ENCODE measurements at places on chromosomes 7 and 10.

DNA sequence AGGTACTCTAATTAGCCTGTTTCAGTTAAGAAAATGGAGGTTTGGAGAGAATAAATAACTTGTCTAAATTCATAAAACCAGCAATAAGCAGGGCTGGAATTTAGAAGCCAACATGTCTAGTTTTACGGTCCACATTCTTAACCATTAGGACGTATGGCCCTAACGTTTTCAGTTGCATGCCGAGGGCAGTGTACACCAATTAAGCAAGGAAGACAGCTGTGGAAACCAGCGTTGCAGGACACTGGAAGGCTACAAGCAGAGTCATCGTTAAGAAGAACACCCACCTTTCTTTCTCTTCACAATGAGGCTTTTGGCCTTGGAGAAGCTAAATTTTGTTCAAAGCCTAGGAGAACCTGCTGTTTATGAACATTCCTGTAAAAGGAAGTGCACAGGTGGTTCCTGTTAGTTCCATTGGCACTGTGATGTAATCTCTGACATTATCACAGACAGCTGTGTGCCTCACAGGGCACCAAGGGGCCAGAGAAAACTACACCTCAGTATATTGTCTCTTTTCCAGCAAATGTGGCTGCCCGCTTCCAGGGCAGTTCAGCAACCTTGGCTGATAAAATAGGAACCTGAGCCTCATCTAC, 21.0 kb downstream of the MPP7 start:
- DNase-seq = no peak

GRCh38 chr10:80324891-80325364, 31.6 kb downstream of the DYDC1 start:
- DNase-seq = peak; percentile 39

DNA sequence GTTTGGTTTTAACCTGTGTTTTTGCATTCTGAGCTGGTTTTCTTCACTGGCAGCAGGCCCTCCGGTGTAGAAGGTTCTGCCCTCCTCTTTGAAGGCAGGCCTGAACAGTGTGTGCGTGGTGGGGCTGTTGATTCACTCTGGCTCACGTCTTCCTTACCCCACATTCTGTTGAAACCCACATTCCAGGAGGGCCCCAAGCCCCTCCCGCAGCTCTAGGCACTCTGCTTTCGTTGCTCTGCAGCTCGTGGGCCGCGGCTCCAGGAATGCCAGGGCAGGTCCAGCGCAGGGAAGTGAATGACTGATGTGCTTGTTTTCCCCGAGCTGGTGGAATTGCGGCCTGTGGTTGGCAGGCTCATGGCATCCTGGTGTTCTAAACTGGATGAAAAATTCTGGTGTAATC, 49.0 kb downstream of the HTRA1 start:
- no peak for DNase-seq

DNA sequence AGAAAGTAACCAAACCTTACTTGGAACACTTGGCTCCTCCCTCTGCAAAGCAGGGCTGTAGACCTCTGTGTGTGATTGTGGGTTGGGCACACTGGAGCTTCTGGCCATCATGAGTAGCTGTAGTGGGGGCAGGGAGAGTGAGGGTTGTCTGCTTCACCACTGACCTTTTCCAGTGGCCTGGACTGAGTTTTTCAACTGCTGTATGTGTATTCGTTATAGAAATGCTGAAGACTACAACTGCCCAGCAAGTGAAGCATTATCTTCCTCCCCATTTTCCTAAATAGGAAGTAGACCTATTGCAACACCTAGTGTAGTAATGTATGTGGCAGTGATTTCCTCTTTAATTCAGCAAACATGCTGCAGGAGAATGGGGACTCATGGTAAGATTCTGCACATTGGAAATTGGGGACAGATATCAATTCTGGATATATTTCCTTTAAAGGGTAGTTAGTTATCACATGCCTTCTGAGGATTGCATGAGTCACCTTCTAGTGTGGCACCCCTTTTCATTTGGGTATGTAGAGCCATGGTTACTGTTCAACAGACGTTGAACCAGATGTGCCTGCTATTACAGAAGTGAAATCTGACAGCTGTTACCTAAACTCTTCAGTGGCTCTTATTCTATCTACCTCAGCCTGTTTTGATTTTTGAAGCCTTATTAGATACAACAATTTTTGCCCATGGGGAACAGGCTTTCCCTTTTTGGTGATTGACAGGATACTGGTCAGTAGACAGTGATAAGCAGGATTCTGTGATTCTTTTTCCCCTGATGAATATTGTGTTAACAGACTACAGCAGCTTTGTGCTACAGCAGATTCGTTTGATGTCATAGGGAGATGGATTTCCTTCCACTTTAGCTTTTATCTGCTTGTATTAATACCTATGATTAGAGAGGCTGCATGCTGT, 130.9 kb downstream of the SND1 start:
- peak; percentile 19 for DNase-seq

- DNase-seq = no peak
Measured at GRCh38 chr10:82409671-82410070, 534.7 kb downstream of the NRG3 start.

DNA sequence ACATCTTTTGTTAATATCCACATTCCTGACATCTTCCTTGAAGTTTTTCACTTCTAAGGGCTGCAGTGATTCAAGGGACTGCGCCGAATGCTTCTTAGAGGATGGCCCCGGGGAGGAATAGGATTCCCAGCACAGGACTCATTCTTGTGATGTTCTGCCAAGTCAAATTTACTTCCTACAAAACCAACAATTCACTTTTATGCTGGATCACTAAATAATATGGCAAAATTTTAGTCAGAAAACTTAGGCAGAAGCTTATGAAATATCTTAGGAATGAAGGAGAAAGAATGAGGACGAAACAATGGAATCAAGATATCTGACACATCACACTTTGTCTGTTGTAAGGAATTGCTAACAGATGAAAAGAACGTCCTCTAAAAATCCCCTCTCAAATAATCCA, 151.5 kb downstream of the JAZF1 start:
- DNase-seq = no peak

- no peak for DNase-seq
Measured at GRCh38 chr7:81031243-81031642, 112.4 kb upstream of the SEMA3C start.

DNA sequence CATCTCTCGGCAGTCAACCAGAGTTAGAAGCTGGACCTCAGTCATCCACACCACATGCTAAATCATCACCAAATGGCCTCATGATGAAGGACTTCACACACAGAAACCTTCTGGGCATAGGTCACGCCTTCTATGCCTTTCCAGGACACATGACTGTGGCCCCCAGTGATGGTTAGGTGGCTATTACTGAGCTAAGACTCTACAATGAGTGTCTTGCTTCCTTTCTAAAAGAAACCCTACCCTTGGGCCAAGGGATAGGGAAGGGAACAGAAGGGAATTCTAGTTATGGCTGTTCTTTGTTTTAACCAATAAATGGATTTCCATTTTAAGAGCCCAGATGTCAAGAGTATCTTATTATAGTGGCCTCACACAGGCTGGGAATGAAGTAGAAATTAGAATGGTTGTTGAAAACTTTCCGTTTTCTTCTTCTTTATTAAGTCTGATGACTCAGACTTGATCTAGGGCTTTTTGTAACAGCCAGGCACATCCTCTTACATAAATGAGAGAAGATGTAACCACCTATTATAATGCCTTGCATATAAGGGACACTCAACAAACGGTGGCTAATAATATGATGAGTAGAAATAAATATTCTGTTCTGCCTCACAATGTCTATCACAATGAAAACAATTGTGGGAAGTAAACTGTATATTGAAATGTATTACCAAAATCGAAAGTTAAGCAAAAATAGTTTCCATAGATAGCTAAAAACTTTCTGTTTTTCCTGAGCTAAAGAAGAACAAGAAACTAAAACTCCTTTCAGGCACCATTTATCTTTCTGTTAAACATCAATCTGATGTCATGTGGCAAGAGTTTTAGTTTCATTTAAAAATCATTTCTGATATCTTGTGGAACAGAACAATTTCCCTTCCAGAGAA, 62.5 kb upstream of the TOMM7 start:
- DNase-seq = peak; percentile 62

- DNase-seq = no peak
Measured at GRCh38 chr10:74500816-74501215, 325.6 kb upstream of the KAT6B start.

- no peak for DNase-seq
Measured at GRCh38 chr10:43208147-43209073, 58.5 kb downstream of the RASGEF1A start.

- no peak for DNase-seq
Measured at GRCh38 chr10:71850021-71850742, 869 bp downstream of the PSAP start.
